ENCODE measurements at places on chromosomes 6 and 20. TPM values are rescaled to one million over a fixed set of nuclear protein-coding genes. Genes with fewer than 3 reads are reported as not detected.
A peak's percentile ranks its signal among the peaks of the same experiment; 100 is the strongest.

- no peak for DNase-seq
Measured at GRCh38 chr6:164661716-164662115, 647.7 kb downstream of the C6orf118 start.

DNA sequence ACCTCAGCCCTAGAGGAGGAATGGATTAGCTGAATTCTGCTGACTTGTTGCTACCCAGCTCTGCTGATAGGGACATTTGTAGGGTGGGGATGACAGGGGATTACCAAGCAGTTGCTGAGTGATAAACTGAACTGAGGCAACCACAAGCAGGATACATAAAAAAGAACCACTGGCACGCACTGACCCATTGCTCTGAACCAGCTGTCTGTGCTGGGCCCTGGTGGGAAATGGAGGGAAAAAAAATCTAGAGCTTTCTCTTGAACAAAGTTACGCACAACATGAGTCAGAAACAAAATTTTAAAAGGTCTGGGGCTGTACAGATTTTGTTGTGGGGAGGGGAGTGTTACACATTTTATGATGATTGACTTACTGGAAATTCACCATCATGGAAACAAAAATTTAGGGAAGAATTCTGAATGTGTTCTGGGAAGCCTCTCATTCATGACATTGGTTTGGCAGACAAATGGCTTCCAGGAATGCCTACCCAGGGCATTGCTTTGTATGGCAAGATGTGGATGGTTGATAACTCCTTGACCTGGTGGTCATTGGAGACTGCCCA, 37.7 kb downstream of the FOXO3 start:
- peak; percentile 63 for DNase-seq

The VNN1 gene
- total RNA-seq: 0.13 TPM

The GDAP1L1 gene
- total RNA-seq: not detected

DNA sequence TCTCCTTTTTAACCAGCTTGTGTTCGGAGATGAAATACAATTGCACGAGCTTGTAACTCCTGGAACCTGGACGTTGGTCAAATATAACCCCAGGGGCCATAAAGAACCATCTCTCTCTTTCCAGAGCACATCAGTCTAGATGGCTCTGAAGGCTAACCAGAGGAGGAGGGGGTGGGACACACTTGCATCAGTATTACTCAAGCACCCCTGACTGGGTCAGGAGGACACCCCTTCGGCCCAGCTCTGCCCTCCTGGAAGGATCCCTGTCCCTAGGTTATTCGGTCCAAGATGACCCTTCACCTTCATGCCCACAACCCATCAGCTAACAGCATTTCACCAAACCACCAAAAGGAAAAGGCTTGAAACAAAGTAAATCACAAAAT, 67.1 kb downstream of the FYN start:
- DNase-seq: no peak

- DNase-seq: peak; percentile 74
Measured at GRCh38 chr20:4064144-4064909, 49.0 kb upstream of the RNF24 start.

GRCh38 chr20:41350408-41350962, 9.9 kb downstream of the LPIN3 start:
- DNase-seq: no peak

The UFL1 gene
- total RNA-seq: 16.6 TPM

The LAMA2 gene
- under 0.01 TPM for total RNA-seq

DNA sequence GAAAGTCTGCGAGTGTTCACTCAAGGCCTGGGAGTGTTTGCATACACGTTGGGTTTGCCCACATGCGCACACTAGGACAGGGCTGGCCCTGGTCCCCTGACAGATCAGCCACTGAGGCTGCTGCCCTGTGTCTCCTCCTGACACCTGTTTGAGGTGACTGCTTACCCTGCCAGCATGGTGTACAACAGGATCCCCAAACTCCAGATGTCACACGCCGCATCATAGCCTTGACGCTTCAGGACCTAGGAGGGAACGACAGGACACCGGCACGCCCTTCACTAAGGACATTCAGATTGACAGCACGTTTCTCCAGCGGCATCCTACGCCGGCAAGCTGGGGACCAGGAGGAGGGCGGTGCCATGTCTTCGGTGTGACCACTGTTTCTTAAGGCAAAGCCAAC, 37.0 kb upstream of the MPC1 start:
- no peak for DNase-seq

- DNase-seq: peak; percentile 58
Measured at GRCh38 chr6:27617700-27618689, 145.1 kb upstream of the ZNF184 start.

The OLIG3 gene
- total RNA-seq: not detected
